Neural progenitor cell (in vitro differentiated cells): ENCODE measurements at places on chromosomes 3 and 15.

GRCh38 chr3:36399933-36400332 lies 19.6 kb downstream of the STAC start:
- no peak for DNase-seq

DNA sequence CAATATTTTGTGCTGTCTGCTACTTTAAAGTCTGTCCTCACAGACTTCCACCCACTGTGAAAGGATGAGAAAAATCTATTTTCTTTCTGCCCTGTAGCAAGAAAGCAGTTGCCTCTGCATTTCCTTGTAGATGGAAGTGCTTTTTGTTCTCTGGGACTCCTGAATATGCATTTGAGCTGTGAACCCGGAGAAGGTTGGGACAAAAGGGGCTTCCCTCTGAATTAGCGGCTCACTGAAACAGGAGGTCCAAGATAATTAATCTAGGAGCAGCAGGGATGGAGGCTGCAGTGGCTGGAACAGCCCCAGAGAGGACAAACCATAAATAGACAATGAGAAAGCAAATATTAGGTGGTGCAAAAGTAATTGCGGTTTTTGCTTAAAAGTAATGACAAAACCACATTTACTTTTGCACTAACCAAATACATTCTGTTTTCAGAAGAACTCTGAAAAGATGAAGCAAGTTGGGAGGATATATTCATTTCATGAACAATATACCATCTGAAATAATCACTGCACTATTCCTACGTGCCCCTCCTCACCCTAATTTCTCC lies 143.4 kb upstream of the KBTBD8 start:
- DNase-seq: peak; percentile 23

GRCh38 chr3:9403463-9403862 lies 6.0 kb downstream of the SETD5 start:
- DNase-seq: no peak

GRCh38 chr3:121989943-121990342 lies 32.1 kb downstream of the ILDR1 start:
- peak; percentile 23 for DNase-seq

GRCh38 chr3:163601426-163601825 lies 1476.9 kb downstream of the SI start:
- no peak for DNase-seq

- no peak for DNase-seq
Observed at GRCh38 chr15:91465696-91466095, 365.6 kb downstream of the SV2B start.

DNA sequence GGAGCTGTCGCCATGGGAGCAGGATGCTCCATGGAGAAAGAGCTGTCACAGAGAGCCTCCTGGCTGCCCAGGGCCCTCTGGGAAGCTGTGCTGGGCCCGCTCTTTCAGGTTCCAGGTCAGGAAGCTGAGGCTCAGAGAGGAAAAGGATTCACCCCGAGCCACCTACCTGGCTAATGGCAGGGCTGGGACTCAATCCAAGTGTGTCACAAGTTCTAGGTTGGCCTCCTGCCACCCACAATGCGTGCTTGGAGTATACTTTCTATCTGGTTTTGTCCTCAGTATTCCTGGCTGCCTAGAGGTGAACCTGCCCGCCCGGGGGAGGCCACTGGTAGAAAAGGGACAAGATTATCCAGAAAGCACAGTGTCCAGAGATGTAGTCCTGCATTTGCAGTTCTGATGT lies 23.6 kb downstream of the FAH start:
- DNase-seq: no peak
